ENCODE measurements at places on chromosomes 12 and 14.

- no peak for DNase-seq
Measured at GRCh38 chr12:94694732-94695131, 44.4 kb upstream of the TMCC3 start.

DNA sequence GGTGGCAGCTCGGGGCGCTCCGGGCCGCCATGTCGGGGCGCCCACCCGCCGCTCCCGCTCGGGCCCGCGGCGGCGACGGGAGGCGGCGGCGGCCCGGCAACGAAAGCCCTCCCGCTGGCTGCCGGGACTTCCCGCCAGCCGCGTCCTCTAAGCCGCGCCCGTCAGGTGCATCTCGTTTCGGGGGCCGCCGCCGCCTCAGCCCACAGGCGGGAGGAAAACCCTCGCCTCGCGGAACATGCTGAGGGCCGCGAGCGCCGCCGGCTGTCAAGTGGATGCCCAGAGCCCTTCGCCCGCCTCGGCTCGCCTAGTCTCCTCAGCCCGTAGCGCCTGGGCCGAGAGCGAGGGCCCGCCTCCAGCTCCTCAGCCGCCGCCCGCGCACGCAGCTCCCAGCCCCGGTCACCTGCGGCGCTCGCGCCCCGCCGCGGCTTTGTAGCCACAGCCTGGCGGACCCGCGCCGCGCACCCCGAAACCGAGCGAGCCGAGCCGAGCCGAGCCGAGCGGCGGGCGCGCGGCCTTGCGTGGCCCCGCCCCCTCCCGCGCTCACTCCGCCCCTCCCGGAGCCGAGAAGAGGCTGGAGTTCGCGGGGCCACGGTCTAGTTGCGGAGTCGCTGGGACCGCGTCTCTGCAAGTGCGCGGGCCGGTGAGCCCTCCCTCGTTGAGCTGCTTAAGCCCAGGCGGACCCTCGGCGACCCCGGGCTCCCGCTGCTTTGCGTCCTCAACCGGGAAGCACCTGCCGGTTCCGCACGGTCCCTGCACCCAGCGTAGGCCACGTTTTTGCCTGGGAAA lies at the start of gene EML5:
Gene EML5 (minus strand): TSS at position 481 of the 786 bp plus-strand sequence. CDS start 450 bp downstream, at position 31.
- DNase-seq: no peak

- no peak for DNase-seq
Measured at GRCh38 chr12:68222326-68222725, 3.3 kb downstream of the IL26 start.

GRCh38 chr14:106694638-106695393 lies 1168.4 kb downstream of the TMEM121 start:
- DNase-seq: no peak

- DNase-seq: no peak
Measured at GRCh38 chr12:113766131-113766878, 199.8 kb downstream of the RBM19 start.

- no peak for DNase-seq
Measured at GRCh38 chr12:111074559-111074958, 154.2 kb upstream of the MYL2 start.

GRCh38 chr14:56423544-56423943 lies 156.1 kb upstream of the TMEM260 start:
- no peak for DNase-seq

DNA sequence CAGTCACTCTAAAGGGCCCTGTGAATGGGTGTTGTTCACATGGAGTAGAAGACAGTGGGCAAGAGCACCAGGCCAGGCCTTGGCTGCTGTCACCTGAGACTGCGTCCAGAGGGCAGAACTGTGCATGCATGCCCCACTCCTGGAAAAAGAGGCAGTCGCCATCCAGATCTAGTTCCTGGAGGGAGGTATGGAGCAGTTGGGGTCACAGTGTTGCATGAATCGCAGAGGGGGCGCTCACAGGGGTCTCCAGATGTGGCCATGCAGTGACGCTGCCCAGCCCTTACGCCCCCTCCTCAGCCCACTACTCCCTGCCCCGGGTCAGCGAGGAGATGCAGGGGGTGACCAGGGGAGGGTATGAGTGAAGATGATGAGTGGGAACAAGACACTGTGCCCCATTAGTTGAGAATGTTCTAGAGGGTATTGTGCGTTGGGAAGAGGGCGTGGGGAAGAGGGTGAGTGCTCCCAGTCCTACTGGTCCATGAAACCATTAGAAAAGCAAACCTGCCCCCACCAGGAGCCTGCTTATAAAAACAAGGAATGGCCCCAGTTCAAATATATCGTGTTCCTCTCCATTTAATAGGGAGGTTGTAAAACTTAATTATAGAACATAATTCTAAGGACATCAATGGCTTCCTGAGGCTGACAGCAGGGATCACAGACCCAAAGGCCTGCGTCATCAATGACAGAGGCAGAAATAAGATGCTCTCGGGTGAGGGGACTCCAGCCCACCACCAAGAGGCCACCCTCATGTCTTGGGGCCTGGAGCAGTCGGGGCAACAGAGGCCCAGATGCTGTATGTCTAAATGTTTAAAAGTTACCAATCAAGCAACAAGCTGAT lies 32.2 kb upstream of the BCL7A start:
- no peak for DNase-seq

- no peak for DNase-seq
Measured at GRCh38 chr12:105483691-105484090, 153.2 kb downstream of the C12orf75 start.

- no peak for DNase-seq
Measured at GRCh38 chr12:50049254-50050118, 7.9 kb upstream of the ASIC1 start.

DNA sequence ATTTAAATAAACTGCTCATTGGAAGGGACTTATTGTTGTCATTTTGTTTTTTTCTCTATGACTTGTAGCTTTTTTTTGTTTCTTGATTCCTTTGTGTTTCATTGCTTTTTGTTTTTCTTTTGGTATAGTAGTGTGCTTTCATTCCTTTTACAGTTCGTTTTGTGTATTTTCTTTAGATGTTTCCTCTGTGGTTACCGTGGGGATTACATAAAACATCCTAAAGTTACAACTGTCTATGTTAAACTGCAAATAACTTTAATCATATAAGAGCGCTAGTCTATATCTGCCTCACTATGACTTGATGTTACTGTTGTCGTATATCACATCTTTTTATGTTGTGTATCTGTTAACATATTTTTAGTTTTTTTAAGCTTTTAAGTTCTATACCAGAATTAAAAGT lies 86.9 kb downstream of the ATF7IP start:
- DNase-seq: no peak

- DNase-seq: no peak
Measured at GRCh38 chr12:93139028-93139665, 210.1 kb upstream of the EEA1 start.

All from cortex of kidney (tissue), 1 donor.